ENCODE measurements at places on chromosomes 4 and X. TPM values are rescaled to one million over a fixed set of nuclear protein-coding genes. Genes with fewer than 3 reads are reported as not detected.

- DNase-seq: no peak
- no peaks in the 10 kb centered on the region for H3K36me3 ChIP-seq
- H3K4me3 ChIP-seq: no peak overlapping the region
- H3K27me3 ChIP-seq: no peaks in the 10 kb centered on the region
Measured at GRCh38 chrX:47500554-47500953, 17.5 kb upstream of the ZNF41 start.

DNA sequence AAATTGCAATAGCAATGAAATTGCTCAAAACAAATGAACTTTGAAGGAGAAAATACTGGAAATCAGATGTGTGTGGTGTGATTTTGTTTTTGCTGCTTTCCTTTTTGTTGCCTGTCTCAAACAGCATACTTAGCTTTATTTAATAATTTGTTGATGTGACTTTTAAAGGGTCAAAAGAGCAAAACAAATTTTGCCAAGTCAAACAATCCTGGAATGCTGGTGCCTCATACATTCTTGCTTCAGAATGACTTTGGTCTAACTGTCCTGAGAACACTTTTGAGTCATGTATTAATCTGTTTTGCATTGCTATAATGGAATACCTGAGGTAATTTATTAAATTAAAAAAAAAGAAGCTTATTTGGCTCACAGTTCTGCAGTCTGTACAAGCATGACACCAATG lies 3.4 kb downstream of the PF4V1 start:
- DNase-seq: no peak
- H3K36me3 ChIP-seq: no peaks in the 10 kb centered on the region
- H3K4me1 ChIP-seq: no peaks in the 10 kb centered on the region
- no peak overlapping the region for H3K27ac ChIP-seq

DNA sequence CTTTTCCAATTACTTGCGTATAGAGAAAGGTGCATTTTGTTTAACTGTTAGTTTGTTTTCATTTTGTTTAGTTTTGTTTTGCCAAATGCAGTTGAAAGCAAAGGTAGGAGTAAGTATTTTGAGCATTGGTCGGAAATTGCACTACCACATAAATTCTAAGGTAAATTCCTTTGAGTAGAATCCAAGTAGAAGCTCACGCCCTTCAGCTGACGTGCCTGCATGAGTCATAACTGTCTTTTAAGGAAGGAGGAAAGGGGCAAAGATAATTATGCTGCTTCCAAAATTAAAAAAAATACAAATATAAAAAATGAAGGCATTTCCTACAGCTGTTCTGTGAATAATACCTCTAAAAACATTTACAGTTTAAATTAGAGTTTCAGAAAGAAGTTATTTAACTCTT lies 110.2 kb upstream of the MYOZ2 start:
- peaks cover 1% of the 10 kb centered on the region for H3K27me3 ChIP-seq
- no peak overlapping the region for H3K4me3 ChIP-seq
- H3K27ac ChIP-seq: no peak overlapping the region
- no peak for DNase-seq
- peaks cover 5% of the 10 kb centered on the region for H3K36me3 ChIP-seq
- H3K4me1 ChIP-seq: peaks cover 5% of the 10 kb centered on the region

GRCh38 chr4:104064646-104065577 lies 345.1 kb upstream of the TACR3 start:
- no peak overlapping the region for H3K27ac ChIP-seq
- no peak overlapping the region for H3K4me3 ChIP-seq
- peaks cover 2% of the 10 kb centered on the region for H3K27me3 ChIP-seq
- H3K4me1 ChIP-seq: peaks cover 11% of the 10 kb centered on the region

NHS gene
- total RNA-seq: 9.1 TPM
